CD4-positive, alpha-beta T cell treated with Interleukin-6 for 4 hours (primary cell): ENCODE measurements at places on chromosomes 4 and X.

DNA sequence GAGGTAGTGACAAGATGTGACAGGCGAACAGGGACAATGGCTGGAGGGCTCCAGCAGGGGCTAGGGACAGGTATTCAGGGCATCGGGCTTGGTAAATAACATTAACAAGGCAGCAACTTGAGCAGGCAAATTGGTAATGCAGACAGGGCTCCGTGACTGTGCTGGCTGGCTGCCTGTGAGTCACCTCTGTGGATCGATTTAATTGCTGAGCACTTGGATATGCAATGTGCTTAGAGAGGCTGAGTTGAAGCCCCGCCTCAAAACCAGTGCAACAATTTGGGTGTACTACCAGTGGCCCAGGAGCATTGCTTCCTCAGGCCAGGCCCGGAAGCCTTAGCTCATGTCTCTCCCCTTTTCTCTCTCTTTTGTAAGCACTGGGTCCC is 19.5 kb downstream of the CNGA2 start:
- no peak for DNase-seq

- DNase-seq = no peak
These were observed 59.4 kb upstream of the SLC7A11 start for GRCh38 chr4:138301536-138301935.

- peak; percentile 67 for DNase-seq
These were observed 4.9 kb upstream of the ZNF81 start for GRCh38 chrX:47831788-47832187.

GRCh38 chrX:115330498-115331168 is 41.1 kb downstream of the LUZP4 start:
- DNase-seq = peak; percentile 30
